Muscle of back (tissue), 13 donors: ENCODE measurements at places on chromosomes 16 and 17. TPM values are rescaled to one million over a fixed set of nuclear protein-coding genes. Genes with fewer than 3 reads are reported as not detected.

Gene CCL23
- not detected for polyA plus RNA-seq

Gene TMEM88
- 18.5 TPM for polyA plus RNA-seq

Gene CCDC92B
- polyA plus RNA-seq = 0.17 TPM

Gene FBXW10B
- 3.2 TPM for polyA plus RNA-seq

GRCh38 chr16:5642011-5642410, 544.4 kb upstream of the EEF2KMT start:
- no peak for DNase-seq

Gene ANKS4B
- 0.05 TPM for polyA plus RNA-seq

Gene BAIAP3
- polyA plus RNA-seq = 1.0 TPM

DNA sequence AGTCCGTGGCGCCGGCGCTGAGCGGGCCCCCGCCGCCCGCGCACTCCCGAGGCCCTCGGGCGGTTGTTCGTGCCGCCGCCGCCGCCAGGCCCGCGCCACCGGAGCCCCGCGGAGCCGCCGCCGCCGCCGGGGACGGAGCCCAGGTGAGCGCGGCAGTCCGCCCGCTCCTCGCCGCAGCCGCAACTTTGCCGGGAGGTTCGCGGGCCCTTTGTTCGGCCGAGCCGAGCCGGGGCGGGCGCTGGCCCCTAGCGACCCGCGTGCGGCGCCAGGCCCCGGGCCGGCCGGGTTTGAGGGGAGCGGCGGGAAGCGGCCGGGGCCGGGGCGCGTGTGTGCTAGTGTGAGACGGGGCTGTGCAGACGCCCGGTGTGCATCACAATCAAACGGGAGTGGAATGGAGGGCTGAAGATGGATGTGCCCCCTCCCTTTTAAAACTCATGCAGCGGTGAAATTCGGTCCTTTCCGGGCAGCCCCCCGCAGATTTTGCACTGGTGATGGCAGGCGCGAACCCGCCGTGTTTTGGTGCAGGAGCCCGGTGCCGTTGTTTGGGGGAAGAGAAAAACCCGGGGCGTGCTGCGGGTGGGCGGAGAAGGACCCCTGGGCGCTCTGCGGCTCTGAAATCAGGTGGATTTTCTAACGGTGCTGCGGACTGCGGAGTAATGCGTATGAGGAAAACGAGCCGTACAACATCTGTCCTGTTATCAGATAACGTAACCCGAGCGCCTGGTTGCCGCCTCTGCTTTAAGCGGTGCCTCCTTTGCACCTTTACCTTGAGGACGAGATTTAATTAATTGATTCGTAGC, 823 bp downstream of the TNRC6C start:
- peak; percentile 17 for DNase-seq

GRCh38 chr17:14790521-14790920, 474.6 kb downstream of the PMP22 start:
- no peak for DNase-seq

Gene PDIA2
- 0.52 TPM for polyA plus RNA-seq

Gene PTGES3L
- polyA plus RNA-seq = 71.6 TPM

DNA sequence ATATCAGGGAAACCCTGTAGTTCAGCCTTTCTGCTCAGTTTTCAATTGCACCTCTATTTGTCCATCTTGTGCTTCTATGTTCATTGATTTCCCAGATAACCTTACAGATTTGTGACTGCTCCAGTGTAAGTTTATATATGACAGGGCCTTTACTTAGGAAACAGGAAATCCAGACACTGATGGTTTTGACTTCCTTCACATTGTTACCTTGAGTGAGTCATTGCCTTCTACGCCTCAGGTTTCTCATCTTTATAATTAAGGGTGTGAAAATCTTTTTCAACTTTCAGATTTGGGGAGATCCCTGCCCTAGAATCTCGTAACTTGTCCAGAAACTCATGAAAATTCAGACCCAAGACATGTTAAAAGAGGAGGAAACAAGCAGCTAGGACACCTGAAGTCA, 342.4 kb upstream of the TBX2 start:
- no peak for DNase-seq

- no peak for DNase-seq
These were observed 1.1 kb downstream of the HSD17B1 start for GRCh38 chr17:42553866-42554249.

GRCh38 chr16:23394141-23394831, 58.7 kb downstream of the COG7 start:
- no peak for DNase-seq
